ENCODE measurements at places on chromosomes 3 and 15.

DNA sequence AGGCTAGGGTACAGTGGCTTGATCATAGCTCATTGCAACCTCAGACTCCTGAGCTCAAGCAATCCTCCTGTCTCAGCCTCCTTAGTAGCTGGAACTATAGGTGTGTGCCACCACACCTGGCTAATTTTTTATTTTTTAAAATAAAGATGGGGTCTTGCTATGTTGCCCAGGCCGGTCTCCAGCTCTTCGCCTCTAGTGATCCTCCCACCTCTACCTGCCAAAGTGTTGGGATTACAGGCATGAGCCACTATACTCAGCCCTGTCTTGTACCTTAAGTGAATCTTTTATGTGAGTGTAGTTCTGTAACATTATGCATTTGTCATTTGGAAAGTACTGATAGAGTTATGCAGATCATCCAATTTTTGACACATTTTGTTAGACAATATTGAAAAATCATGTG is 66.9 kb upstream of the C15orf39 start:
- DNase-seq: no peak

DNA sequence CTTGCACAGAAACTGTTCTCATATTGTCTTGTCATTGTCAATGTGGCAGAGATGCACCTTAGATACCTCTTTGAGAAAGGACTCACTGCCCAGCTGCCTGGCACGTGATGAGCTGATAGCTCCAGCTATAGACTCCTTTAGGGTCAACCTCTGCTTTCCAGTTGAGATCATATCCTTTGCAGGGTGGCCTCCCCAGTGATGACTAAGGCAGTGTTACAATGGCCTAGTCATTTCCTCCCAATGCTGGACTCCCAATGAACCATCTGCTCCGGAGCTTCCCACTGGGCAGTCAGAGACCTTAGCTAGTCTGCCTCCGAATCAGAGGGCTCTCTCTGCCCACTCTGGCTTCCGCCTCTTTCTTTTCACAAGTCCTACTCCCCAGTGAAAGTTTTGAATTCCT is 79.5 kb downstream of the CHRD start:
- DNase-seq: no peak

DNA sequence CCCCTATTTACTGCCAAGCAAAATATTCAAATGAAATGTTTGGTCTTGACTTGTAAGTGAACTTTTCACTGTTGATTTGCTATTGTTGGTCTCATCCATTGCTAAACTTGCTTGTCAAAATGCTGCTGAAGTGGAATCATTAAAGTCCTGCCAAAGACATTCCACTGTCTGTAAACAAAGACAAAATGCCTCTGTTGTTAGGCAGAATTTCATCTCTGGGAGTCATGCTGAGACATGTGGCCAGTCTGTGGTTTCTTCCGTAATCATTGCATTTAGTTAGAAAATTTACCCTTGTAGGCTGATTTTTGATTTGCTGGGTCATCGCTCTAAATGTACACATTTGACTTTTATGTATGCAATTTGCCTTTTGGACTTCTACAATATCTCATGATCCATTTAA is 577.7 kb downstream of the MECOM start:
- no peak for DNase-seq

DNA sequence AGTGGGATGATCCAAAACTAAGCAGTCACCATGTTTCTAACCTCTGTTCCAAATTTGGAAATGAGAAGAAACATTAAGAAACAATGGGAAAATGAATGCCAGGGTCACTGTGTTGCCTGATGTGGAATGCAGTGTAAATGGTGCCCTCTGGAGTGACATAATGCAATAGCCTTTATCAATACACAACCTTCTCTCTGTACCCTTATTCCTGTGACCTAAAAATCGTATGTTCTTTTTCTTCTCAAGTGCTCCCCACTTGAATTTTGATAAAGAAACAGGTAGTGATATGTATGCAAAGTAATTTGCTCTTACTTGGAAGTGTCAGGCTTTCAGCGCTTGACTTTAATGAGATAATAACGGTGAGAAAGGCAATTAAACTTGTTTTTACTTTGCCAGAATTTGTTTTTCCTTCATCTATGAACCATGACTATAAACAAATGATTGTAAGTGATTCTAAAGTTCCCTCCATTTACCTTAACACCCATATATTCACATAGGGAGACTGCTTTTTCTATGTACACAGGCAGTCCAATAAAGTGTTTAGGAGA is 145.8 kb upstream of the THRB start:
- DNase-seq: no peak
